ENCODE measurements at places on chromosomes 16 and 17. TPM values are rescaled to one million over a fixed set of nuclear protein-coding genes. Genes with fewer than 3 reads are reported as not detected.

GRCh38 chr16:54875443-54875842 lies 55.2 kb upstream of the IRX5 start:
- DNase-seq: no peak

DNA sequence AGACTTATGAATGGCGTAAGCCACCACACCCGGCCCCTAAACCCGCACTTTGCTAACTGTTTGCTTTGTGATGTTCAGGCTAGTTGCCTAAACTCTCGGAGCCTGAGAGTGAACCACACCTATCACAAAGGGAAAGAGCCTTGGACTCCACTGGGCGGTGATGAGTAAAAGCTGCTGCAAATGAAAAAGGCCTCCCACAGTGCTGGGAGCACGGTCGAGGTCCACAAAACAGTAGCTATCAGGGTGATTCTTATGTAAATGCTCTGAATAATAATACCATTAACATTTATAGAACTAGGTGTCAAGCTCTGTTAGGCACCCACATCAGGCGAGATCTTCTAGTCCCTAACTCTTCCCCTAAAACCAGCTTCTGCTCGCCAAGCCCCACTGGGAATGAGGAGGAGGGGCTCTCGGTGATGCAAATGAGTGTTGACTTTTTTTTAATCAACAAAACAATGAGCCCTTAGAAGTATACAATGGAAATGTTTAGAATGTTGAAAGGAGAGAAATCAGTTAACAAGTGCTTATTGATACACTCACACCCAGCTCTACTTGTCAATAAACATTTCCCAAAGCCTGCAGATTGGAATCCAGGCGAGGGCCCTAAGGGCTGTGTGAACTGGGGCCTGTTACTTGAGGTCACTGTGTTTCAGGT lies 19.8 kb downstream of the FBRS start:
- DNase-seq: no peak

DNA sequence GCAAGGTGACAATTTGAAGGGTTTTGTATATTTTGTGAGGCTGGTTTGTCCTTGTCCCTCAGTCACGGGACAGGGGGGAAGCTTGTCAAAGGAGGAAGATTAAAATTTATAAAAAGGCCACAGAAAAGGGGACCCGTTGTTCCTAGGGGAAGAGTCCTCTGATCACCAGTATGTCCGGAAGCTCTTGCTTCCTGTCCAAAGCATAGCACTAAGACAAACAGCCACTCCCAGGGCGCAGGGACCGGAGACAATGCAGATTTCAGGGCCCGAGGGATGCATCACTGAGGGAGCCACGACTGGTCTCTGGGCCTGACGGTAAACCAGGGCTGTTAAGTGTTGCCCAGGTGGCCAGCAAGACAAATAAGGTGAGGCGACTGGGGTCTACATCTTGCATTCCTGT lies 95.2 kb downstream of the MAF start:
- no peak for DNase-seq

GRCh38 chr16:85266857-85267256 lies 154.6 kb upstream of the CIBAR2 start:
- DNase-seq: no peak

- no peak for DNase-seq
These were observed 21.5 kb upstream of the MYH13 start for GRCh38 chr17:10394201-10394887.

Gene CMIP
- 4.7 TPM for total RNA-seq

Gene ZACN
- 0.06 TPM for total RNA-seq

Gene PLXDC1
- 0.13 TPM for total RNA-seq
